Panc1 (cell line): ENCODE measurements at places on chromosomes 5 and 9.

DNA sequence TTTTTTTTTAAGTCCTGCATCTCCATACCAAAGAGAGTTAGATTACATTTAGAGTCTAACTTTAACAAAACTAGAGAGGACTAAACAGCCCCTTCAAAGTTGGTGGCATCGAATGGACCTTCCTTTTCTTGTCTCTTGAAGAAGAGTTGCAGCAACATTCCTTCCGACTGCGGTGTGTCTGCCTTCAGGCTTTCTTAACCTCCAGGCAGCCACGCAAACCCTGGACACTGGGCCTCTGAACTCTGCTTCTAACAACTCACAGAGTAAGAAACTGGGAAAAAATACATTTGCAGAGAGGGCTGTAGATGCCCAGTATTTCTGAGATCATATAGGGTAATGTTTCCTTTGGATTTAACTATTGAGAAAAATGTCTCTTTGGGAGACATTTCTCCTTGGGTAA, 120.5 kb upstream of the MAST4 start:
- no peak for DNase-seq

GRCh38 chr5:145470396-145470979, 364.7 kb downstream of the PRELID2 start:
- no peak for DNase-seq

GRCh38 chr5:65790371-65791163, 68.6 kb downstream of the NLN start:
- DNase-seq, result no peak

DNA sequence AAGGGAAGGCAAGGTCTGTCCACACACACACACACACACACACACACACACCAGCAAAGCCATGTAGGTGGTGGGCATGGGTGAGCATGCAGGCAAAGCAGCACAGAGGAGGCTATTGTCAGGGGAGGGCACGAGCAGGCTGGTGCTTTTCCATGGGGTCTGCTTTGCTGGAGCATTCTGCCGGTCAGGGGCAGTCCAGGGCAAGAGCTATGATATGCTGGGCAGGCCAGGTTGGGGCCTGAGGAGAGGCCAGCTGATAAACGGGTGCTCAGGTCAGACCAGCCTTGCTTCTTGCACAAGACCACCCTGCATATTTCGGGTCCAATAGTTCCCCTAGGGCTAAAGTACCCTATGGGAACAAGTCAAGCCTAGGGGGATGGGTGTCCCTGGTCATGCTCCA, 253.9 kb upstream of the DMAC1 start:
- no peak for DNase-seq

DNA sequence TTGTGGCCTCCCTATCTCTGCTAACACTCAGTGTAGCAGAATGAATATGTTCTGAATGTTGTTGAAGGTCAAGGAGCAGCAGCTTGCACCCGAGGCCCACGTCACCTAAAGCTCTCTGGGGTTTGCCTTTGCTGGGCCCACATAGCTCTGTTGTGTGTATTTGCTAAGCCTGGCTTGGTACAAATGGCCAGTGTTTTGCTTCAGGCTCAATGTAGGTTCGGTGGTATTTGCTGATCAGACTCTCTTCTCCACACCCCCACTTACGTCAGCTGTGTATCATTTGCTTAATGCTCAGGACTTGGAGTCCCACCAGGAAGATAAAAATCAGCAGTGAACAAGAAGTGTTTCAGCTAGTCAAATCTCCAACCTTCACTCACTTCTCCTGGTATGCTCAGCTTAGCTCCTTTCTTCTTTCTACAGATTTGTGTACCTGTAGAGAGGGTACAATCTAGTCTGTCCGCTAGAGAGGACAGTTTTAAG, 4.8 kb upstream of the RFESD start:
- no peak for DNase-seq

GRCh38 chr9:121745396-121745695, 93.9 kb downstream of the DAB2IP start:
- no peak for DNase-seq

- no peak for DNase-seq
These were observed 116.6 kb upstream of the BOD1 start for GRCh38 chr5:173733021-173733420.

- DNase-seq, result no peak
These were observed 13.8 kb downstream of the HNRNPK start for GRCh38 chr9:83966209-83966582.
